Stimulated activated CD8-positive, alpha-beta memory T cell treated with anti-CD3 and anti-CD28 coated beads, Interleukin-15, amount 100 ng/mL, for 1 hour (primary cell): ENCODE measurements at places on chromosomes 6 and 20.

DNA sequence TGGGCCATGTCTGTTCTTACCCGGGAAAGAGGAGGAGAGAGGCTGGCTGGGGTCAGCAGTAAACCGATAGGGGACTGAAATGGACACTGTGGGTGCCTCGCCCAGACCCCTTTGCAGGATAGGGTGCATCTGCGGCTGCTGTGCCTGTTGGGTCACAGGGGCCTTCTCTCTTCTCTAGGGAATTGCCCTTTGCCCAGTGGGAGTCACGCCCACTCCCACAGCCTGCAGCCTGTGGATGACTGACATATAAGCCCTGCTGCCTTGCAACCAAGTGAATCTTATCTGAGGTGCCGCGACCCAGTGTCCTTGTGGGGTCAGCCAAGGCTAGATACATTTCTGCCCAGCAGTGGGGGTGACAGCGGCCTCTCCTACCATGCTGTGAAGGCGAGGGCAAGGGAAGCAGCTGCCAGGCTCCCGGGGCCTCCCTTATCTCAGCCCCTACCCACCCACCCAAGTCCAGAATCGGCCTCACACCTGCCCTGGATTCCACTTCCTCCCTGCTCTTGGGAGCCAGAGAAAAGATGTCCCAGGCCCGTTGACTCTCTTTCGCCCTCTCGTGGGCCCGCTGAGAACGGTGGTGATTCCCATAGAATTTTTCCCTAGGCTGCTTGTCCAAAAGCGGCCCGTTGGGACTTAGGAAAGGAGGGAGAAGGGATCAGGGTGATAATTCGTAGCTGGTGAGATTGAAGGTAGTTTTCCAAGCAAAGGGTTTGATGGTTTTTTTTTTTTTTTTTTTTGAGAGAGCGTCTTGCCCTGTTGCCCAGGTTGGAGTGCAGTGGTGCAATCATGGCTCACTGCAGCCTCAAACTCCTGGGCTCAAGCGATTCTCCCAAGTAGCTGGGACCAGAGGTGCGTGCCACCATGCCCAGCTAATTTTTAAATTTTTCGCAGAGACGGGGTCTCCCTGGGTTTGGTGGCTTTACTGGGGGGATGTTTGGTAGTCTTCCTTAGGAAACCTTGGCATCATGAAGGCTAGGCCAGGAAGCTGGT, 76.4 kb upstream of the RNF24 start:
- no peak for DNase-seq

DNA sequence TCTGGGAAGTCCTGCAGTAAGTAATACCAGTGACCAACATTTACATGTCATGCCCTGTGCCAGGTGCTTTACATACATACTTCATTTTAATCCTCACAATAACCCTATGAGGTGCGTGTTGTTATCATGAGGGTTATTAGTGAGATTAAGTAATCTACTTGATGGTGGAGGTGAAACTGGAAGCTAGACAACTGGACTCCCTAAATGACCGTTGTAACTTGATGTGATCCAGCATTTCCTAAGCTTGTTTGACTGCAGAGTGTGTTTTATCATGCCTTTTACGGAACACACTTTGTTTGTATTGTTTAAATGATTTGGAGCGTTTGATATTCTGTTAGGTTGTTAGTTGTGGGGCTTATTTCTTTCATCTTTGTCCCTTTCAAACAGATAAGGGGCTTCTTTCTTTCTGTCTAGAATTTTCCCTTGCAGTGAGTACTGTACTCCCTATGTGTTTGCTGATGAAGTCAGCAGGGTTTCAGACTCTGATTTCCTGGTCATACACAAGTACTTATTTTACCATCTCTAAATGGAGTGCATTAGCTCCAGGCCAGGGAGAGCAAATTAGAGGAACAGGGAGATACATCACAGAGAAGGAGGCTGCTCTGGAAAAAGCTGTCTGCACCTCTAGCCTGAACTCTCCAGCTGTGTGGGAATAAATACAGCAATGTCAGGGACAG, 29.7 kb downstream of the CHMP4B start:
- DNase-seq = no peak

DNA sequence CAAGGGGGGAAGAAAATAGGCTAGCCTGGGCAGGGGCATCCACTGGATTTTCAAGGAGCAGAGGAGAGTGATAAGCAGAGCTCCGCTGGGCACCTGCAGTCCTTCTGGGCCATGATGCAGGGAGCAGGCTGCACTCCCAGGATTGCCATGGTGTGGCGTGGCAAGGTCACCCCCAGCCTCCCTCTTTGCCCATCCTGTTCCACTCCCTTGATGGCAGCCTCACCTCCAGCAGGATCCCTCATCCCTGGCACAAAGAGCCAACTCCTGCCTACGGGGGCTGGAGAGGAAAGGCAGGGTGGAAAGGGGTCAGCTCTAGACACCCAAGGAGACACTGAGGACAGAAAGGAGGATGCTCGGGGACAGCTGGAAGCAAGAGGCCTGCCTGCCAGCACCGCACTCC, 22.4 kb upstream of the MYMX start:
- DNase-seq = no peak

DNA sequence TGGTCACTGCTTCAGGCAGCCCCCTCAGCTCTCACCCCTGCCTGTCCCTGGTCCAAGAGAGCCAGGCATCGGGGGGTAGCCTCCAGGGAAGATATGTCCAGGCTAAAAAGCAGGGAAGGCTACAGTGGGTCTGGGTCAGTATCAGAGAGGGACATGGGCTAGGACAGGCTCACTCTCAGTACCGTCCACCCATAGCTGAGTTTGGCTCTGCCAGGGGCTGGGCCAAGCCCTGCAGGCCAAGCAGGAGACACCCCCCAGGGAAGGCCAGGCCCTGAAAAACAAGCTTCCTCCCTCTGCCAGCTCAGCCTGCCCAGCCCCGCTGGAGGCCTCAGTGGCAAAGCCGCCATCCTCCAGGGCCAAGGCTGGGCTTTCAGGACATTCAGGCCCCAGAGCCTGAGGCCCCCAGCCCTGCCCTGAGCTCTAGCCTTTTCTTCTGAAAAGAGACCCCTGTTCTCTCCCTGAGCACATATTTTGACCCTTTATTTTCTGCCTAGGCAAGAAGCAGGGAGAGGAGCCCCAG, 28.6 kb upstream of the TGM2 start:
- no peak for DNase-seq

DNA sequence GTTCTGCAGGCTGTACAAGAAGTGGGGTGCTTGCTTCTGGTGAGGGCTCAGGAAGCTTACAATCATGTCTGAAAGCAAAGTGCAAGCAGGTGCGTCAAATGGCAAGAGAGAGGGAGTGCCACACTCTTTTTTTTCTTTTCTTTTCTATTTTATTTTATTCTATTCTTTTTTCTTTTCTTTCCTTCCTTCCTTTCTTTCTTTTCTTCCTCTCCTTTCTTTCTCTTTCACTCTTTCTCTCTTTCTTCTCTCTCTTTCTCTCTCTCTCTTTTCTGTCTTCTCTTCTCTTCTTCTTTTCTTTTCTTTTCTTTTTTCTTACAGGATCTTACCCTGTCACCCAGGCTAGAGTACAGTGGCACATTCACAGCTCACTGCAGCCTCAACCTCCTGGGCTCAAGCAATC, 19.5 kb downstream of the ACOT13 start:
- DNase-seq = no peak

DNA sequence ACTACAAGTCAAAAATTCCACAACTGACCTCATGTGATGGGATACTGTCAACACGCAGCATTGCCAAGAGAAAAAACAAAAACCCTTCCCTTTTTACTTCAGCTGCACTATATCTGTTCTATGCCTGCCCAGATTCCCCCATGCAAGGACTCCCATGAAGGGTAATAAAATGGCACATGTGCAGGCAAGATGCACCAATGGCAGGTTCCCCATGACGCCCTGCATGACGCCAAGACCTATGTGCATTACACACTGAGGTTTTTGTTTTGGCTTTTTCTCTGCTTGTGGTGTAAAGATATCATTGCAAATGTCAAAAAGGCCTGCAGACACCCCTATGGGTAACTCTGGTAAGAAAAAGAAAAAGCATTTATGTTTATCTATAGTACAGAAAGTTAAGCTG, 403.4 kb downstream of the HDGFL1 start:
- DNase-seq = no peak

GRCh38 chr20:31823360-31824124, 4.4 kb downstream of the MYLK2 start:
- DNase-seq = no peak

GRCh38 chr20:41408156-41408794, 41.7 kb upstream of the EMILIN3 start:
- DNase-seq = no peak

DNA sequence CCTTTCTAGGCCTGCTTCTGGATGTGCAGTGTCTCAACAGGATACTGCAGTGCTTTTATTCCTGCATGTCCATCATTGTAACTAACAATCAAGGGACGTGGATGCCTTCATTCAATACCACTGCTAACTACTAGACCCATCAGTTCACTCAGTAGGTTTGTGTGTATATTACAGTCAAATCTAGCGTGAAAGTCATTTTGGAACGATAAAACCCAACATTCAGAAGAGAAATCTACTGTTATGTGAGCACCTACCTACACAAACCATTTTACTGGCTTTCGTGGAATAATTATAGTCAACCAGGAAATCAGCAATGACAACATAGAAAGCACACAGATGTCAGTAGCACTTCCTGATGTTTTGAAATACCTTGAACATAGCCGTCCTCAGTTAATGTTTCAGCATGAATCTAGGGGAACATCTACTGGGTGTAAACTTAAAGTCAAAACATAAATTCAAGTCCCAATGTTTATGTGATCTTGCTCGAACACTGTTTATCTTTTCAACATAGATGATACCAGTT, 270.6 kb downstream of the FARS2 start:
- DNase-seq = no peak

DNA sequence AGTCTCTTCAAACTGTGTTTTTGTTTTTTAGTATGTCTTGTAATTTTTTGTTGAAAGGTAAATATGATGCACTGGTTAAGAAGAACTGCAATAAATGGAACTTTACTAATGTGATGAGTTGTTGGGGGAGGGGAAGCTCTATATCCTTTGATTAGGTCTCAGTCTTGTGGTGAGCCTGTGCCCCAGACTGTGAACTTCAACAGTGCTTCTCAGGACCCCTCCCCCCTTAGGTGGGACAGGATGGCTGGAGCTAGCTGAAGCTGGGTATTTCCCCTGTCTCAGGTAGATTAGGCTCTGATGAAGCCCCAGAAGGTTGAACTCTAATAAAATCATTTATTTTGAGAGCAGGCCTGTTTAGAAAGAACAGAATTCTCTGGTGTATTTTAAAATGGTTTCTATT, 31.4 kb upstream of the TASP1 start:
- no peak for DNase-seq

DNA sequence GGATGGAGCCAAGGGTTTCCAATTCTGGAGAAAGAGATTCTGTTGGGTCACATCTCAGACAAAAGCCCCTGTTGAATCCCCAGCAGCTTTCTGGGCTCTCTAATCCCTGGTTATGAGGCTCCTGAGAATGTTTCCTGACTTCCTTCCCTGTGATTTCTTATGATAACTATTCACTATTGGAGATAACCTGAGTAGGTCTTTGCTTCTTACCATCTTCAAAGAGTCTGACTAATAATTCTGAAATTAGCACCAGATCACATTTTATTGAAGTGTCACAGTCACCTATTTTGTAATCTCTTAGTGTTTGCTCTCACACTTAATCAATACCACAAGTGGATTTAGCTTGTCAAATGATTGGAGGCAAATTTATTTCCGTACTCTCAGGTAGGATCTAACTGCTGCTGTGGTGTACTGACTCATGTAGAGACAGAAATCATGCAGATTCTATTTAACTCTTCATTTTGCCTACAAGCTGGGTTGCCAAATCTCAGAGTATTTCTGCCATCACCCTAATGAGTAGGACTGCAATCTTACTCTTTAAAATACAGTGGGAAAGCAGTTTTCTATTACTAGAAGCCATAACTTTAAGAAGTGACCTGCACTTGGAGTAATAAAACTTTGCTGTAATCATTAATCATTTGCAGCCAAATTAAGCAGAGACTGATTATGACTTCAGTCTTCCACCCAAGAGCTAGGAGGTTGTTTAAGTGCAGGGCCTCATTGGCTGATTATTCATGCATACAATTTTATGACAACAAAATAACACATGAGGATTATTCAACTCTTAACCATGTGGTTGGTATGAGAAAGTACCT, 422.1 kb downstream of the EPM2A start:
- DNase-seq = no peak
